ENCODE measurements at places on chromosomes 3 and 15. TPM values are rescaled to one million over a fixed set of nuclear protein-coding genes. Genes with fewer than 3 reads are reported as not detected.

- peaks cover 7% of the 10 kb centered on the region for H3K4me1 ChIP-seq
- peak; percentile 27 for DNase-seq
- H3K27me3 ChIP-seq: peaks cover 16% of the 10 kb centered on the region
- no peak overlapping the region for H3K4me3 ChIP-seq
Observed at GRCh38 chr3:46878781-46879436, 1.4 kb downstream of the PTH1R start.

- H3K27me3 ChIP-seq: no peaks in the 10 kb centered on the region
- H3K36me3 ChIP-seq: no peaks in the 10 kb centered on the region
- peak; percentile 7 for DNase-seq
- H3K4me1 ChIP-seq: peaks cover 4% of the 10 kb centered on the region
- no peak overlapping the region for H3K27ac ChIP-seq
Observed at GRCh38 chr15:36136049-36136448, 443.4 kb upstream of the CDIN1 start.

DNA sequence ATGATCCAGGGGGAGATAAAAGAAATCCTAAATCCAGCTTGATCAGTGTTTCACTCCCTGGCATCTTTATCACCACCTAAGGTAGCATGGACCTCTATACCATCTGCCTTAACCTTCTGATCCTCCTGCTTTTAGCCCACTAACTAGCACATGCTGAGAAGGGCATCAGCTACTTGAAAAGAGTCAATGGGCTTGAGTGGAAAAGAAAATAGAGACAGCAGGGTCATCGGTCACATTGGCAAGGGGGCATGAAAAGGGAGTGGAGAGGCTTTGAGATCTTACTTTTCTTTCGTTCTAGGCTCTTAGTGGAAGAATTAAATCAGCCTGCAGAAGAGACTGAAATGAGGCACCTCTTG is 239 bp upstream of the ZFYVE19 start:
- peaks cover 5% of the 10 kb centered on the region for H3K4me1 ChIP-seq
- DNase-seq: no peak
- H3K27me3 ChIP-seq: no peaks in the 10 kb centered on the region
- H3K27ac ChIP-seq: 0 out of 2 replicates have a peak overlapping the region, but pooled peaks have one; percentile 65
- H3K4me3 ChIP-seq: peak overlapping the region; percentile 97

GRCh38 chr3:190375246-190375645 is 12.7 kb upstream of the CLDN16 start:
- H3K27ac ChIP-seq: no peak overlapping the region
- H3K4me1 ChIP-seq: peaks cover 6% of the 10 kb centered on the region

- no peaks in the 10 kb centered on the region for H3K36me3 ChIP-seq
- H3K27me3 ChIP-seq: no peaks in the 10 kb centered on the region
- no peak overlapping the region for H3K27ac ChIP-seq
- DNase-seq: no peak
- peaks cover 23% of the 10 kb centered on the region for H3K4me1 ChIP-seq
- H3K4me3 ChIP-seq: no peak overlapping the region
Observed at GRCh38 chr15:71757741-71758530, 52.4 kb upstream of the NR2E3 start.

- no peaks in the 10 kb centered on the region for H3K36me3 ChIP-seq
- H3K4me1 ChIP-seq: no peaks in the 10 kb centered on the region
- H3K27me3 ChIP-seq: no peaks in the 10 kb centered on the region
- no peak overlapping the region for H3K27ac ChIP-seq
- no peak for DNase-seq
- H3K4me3 ChIP-seq: no peak overlapping the region
Observed at GRCh38 chr3:54133196-54133595, 10.8 kb downstream of the CACNA2D3 start.

- no peak overlapping the region for H3K4me3 ChIP-seq
- no peak for DNase-seq
- H3K4me1 ChIP-seq: no peaks in the 10 kb centered on the region
- peaks cover 19% of the 10 kb centered on the region for H3K27me3 ChIP-seq
- H3K27ac ChIP-seq: no peak overlapping the region
- no peaks in the 10 kb centered on the region for H3K36me3 ChIP-seq
Observed at GRCh38 chr3:150800722-150801121, 37.8 kb upstream of the SIAH2 start.

GRCh38 chr3:43770426-43771103 is 79.8 kb downstream of the ABHD5 start:
- peak; percentile 78 for DNase-seq
- no peak overlapping the region for H3K27ac ChIP-seq
- H3K27me3 ChIP-seq: no peaks in the 10 kb centered on the region
- no peaks in the 10 kb centered on the region for H3K36me3 ChIP-seq

DNA sequence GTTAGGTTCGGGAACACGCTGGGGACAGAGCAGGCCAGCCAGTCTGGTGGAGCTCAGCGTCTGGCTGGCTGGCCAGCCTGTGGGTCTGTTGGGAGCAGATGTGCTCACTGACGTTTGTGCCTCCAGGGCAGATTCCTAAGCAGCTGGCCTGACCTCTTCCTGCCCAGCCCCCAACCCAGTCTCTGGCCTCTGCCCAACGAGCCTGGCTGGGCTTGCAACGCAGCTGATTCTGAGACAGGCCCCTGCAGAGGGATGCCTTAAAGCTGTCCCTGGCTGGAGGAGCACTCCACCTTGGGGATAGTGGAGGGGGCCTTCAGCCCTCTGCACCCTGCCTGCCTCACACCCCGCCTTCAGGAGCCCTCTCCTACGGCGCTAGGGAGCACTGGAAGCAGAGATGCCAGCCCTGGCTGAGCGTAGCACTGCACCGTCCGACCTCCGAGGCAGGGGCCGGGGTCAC is 46.0 kb downstream of the KLF13 start:
- peaks cover 16% of the 10 kb centered on the region for H3K4me1 ChIP-seq
- H3K27ac ChIP-seq: peak overlapping the region; percentile 31
- H3K4me3 ChIP-seq: no peak overlapping the region
- no peaks in the 10 kb centered on the region for H3K27me3 ChIP-seq
- no peaks in the 10 kb centered on the region for H3K36me3 ChIP-seq
- DNase-seq: peak; percentile 74

- no peaks in the 10 kb centered on the region for H3K4me1 ChIP-seq
- no peaks in the 10 kb centered on the region for H3K36me3 ChIP-seq
- DNase-seq: no peak
- H3K27me3 ChIP-seq: no peaks in the 10 kb centered on the region
- no peak overlapping the region for H3K27ac ChIP-seq
Observed at GRCh38 chr15:100192097-100193080, 149.4 kb downstream of the ADAMTS17 start.

DNA sequence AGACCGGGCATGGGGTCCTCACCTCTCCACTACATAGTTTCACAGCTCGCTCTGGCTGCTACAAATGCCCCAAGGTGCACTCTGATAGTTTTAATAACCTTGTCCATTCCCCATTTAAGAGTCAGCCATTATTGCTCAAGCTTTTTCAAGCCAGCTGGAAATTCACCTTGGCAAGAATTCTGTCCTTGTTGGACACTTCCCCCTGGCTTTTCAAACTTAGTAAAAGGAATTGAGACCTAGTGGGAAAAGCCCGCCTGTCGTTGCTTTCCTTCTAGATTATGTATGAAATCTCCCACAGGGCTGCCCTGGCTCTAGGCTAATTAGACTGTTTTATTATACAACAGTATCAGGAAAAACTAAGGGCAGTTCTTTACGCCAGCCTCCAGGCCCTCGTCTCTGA is 293.7 kb upstream of the GADL1 start:
- no peak overlapping the region for H3K27ac ChIP-seq
- no peaks in the 10 kb centered on the region for H3K36me3 ChIP-seq
- H3K4me3 ChIP-seq: no peak overlapping the region
- H3K4me1 ChIP-seq: no peaks in the 10 kb centered on the region

GRCh38 chr3:78050276-78051065 is 1010.6 kb downstream of the ROBO2 start:
- H3K27me3 ChIP-seq: no peaks in the 10 kb centered on the region
- H3K4me3 ChIP-seq: no peak overlapping the region
- no peak overlapping the region for H3K27ac ChIP-seq
- H3K4me1 ChIP-seq: no peaks in the 10 kb centered on the region

GRCh38 chr3:112084980-112085705 is 1.0 kb upstream of the C3orf52 start:
- DNase-seq: no peak
- no peaks in the 10 kb centered on the region for H3K36me3 ChIP-seq
- H3K27me3 ChIP-seq: no peaks in the 10 kb centered on the region
- H3K27ac ChIP-seq: no peak overlapping the region
- peaks cover 10% of the 10 kb centered on the region for H3K4me1 ChIP-seq
- H3K4me3 ChIP-seq: no peak overlapping the region

GRCh38 chr3:55205990-55206389 is 278.1 kb upstream of the LRTM1 start:
- H3K4me3 ChIP-seq: no peak overlapping the region
- peaks cover 24% of the 10 kb centered on the region for H3K4me1 ChIP-seq
- no peaks in the 10 kb centered on the region for H3K27me3 ChIP-seq
- no peak for DNase-seq

GRCh38 chr3:39021029-39021428 is 30.7 kb downstream of the SCN11A start:
- no peak for DNase-seq
- H3K27ac ChIP-seq: no peak overlapping the region
- H3K36me3 ChIP-seq: no peaks in the 10 kb centered on the region
- no peaks in the 10 kb centered on the region for H3K4me1 ChIP-seq
- H3K4me3 ChIP-seq: no peak overlapping the region
- peaks cover 22% of the 10 kb centered on the region for H3K27me3 ChIP-seq

DNA sequence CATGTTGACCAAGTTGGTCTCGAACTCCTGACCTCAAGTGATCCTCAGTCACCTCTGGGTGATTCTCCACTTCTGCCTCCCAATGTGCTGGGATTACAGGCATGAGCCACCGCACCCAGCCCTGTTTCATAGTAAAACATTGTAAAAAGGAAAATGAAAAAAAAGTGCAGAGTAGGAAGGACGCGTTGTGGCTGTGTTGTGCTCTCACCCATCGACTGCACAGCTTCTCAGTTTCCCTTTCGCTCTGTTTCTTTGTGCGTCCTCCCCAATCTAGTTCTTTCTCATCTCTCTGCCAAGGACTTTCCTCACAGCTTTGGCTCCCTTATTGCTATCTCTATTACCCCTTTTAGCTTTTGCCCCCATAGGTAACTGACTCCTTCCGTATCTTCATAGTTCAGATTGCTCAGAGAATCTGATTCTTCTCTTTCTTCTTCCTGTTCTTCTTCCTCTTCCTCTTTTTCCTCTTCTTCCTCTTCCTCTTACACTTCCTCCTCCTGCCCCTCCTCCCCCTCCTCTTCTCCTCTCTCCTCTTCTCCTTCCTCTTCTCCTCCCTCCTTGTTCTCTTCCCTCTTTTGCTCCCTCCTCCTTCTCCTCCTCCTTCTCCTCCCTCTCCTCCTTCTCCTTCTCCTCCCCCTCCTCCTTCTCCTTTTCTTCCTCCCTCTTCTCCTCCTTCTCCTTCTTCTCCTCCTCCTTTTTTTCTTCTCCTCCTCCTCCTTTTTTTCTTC is 81.1 kb upstream of the VGLL4 start:
- no peak for DNase-seq
- H3K27me3 ChIP-seq: peaks cover 7% of the 10 kb centered on the region
- peaks cover 5% of the 10 kb centered on the region for H3K4me1 ChIP-seq
- no peak overlapping the region for H3K27ac ChIP-seq
- no peak overlapping the region for H3K4me3 ChIP-seq
- no peaks in the 10 kb centered on the region for H3K36me3 ChIP-seq

Gene BNIP2
- total RNA-seq: 113 TPM

Gene TGFBR2
- 188 TPM for total RNA-seq

Gene KLF15
- 0.13 TPM for total RNA-seq

Gene HYAL3
- total RNA-seq: 3.0 TPM

Gene CAPN3
- total RNA-seq: 8.6 TPM

Gene CHRM5
- total RNA-seq: not detected

Gene EIF4E3
- 1.1 TPM for total RNA-seq

Gene MAP6D1
- 5.5 TPM for total RNA-seq
